Hippocampal formation (tissue), 2 donors: ENCODE measurements at places on chromosomes 11 and 22.

DNA sequence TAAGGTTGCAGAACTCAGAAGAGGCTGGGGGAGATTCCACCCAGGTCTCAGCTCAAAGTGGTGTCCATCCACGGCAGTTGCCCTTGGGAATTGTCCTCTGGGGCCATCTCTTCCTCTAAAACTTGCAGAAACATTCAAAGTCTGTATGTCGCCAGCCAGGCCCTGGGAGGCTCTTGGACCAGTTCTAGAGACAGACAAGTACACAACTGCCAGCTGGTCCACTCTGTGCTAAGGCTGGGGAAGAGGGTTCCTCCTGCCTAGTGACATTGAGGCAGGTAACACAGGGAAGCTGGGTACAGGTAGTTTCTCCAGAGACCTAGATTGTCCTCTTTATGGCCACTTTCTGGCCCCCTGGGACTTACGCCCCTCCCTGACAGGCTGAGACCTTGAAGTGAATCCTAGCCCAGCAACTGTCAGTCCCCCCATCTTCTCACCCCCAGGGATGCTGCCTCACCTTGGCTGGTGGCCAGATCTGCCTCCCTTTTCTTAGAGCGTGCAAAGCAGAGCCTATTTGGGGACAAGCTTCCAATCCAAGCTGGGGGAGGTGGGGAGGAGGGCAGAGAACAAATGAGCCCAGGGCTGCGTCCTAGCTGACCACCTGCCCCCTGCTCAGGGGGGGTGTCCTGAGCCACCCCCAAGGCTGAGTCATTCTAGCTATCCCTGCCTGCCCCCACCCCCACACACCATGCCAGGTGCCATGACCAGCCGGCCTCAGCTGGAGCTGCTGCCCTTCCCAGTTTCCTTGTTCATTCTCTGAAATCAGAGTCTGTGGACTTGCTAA lies 8.4 kb downstream of the FAM83F start:
- DNase-seq = no peak

- no peak for DNase-seq
Measured at GRCh38 chr11:15213471-15214231, 98.9 kb downstream of the INSC start.

DNA sequence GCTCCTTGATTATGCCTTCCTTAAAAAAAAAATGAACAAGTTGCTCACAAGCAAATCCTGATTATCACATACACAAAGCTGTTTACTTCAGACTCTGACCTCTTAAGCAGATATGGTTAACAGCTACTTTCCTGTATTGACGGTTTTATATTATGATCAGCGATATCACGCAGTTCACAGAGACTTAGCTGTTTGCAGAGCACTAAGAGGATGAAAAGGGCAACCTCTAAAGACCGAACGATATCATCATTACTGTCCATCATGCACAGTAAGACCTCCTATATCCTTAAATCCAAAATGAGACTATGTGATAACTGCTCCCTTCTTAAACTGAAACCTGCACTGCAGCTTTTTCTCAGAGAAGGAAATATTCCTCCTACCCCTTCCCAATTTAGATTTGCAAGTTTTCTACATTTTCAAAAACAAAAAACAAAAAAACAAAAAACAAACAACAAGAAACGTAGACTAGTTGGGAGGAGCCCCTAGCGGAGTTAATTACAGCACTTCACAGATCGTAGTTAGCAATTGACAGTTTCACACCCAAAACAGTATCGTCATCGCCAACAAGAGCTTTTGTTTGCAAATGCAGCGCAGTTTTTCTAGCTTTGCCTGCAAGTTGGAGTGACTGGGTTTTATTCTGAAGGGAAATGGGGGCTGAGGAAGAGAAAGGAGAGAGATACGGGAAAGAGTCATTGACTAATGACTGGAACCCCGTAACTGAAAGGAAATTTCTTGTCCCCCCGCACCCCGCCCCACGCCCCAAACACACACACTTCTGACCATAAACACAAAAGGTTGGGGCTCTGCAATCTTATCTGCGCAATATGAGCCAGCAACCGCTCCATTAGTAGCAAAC lies 1.2 kb downstream of the DDX6 start:
- DNase-seq = peak; percentile 45

DNA sequence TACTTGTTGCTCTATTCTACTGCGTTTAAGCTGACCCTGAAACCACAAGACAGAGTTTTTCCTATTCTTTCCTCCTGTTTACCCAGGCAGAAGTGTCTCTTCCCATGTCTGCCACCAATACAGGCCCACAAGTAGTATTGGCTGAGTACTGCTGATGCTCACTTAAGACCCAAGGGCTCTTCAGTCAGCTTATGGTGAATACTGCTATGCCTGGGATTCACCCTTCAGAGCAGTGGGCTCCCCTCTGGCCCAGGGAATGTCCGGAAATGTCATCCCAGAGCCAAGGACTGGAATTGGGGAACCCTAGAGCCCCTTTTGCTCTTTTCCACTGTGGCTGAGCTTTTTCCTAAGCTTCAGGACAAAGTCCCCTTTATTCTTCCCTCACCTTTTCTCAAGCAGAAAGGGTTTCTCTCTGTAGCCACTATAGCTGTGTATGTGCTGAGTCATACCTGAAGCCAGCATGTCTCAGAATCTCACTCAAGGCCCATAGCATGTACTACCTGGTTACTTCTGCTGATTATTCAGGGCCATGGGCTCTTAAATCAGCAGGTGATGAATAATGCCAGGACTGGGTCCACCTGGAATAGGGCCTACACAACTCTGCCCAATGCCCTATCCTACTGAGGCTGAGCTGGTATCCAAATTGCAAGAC lies 745.8 kb upstream of the ANO5 start:
- no peak for DNase-seq

GRCh38 chr22:46473896-46474557 lies 63.4 kb downstream of the CELSR1 start:
- DNase-seq = no peak

DNA sequence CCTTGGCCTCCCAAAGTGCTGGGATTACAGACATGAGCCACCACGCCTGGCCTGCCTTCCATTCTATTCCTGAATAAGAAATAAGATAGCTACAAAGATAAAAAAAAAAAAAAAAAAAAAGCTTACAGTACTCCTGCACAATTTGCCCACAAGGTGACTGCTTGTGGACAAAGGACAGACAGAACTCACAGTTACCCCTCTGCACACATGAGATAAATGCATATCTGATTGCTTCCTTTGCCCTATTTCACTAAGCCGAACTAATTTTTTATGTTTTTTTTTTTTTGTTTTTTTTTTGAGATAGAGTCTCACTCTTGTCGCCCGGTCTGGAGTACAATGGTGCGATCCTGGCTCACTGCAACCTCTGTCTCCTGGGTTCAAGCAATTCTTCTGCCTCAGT lies 23.6 kb upstream of the HSPA8 start:
- no peak for DNase-seq

DNA sequence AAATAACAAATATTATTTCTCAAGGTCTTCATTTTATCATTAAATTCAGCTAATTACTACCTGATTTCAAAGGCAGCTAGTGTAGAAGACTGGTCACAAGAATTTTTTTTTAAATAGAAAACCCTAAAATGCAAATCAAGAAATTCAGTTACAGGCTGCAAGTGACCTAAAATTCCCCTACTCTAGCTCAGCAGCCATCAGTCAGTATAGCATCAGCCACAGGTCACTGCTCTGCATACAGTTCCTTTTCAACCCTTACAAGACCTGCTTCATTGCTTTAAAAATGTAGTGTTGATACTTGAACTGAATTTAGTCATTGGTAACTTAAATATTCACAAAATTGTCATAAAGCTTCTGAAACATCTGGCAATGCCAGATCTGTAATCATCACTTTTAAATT lies 9.5 kb upstream of the B3GNT6 start:
- no peak for DNase-seq
